ENCODE measurements at places on chromosomes 4 and X.

GRCh38 chr4:3859571-3859970, 93.4 kb downstream of the ADRA2C start:
- no peak overlapping the region for H3K27ac ChIP-seq
- DNase-seq = no peak
- H3K4me1 ChIP-seq = no peaks in the 10 kb centered on the region

DNA sequence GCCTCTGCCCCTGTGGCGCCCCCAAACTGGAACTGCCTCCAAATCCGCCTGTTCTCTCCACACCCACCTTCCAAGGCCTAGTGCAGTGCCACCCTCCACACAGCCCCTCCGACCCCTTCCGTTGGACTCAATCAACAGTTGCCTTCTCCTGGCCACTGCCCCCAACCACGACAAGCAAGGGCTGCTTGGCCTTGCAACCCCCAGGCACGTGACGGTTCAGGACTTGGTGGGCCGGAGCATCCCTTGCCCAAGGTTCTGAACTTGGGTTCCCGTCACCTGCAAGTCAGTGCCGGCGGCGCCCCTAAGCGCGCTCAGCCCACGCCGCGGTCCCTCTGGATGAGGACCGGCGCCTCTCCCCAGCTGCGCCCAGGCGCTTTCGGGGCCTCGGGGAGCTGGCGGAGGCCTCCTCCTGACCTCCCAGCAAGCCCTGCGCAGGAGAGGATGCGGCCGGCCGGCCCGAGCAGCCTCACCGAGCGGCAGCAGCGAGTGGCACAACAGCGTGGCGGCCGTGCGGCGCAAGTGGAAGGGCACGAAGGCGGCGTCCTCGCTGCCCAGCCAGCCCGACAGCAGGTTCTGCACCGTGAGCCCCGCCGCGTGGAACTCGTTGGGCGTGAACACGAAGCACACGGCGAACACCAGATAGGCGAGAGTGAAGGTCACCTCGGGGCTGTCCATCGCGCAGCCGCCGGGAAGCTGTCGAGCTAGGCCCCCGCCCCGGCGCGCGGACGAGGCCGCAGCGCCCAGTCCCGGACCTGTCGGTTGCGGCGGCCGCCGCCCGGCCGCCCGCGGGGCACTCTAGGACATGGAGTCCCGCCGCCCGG, 750 bp downstream of the TMEM129 start:
- peak overlapping the region; percentile 71 for H3K4me3 ChIP-seq
- no peaks in the 10 kb centered on the region for H3K27me3 ChIP-seq
- H3K4me1 ChIP-seq = peaks cover 24% of the 10 kb centered on the region
- peaks cover 4% of the 10 kb centered on the region for H3K36me3 ChIP-seq
- peak overlapping the region; percentile 33 for H3K27ac ChIP-seq

GRCh38 chr4:69044247-69044646, 52.0 kb upstream of the UGT2B7 start:
- no peaks in the 10 kb centered on the region for H3K36me3 ChIP-seq
- no peak overlapping the region for H3K4me3 ChIP-seq
- no peaks in the 10 kb centered on the region for H3K4me1 ChIP-seq
- H3K27me3 ChIP-seq = no peaks in the 10 kb centered on the region

DNA sequence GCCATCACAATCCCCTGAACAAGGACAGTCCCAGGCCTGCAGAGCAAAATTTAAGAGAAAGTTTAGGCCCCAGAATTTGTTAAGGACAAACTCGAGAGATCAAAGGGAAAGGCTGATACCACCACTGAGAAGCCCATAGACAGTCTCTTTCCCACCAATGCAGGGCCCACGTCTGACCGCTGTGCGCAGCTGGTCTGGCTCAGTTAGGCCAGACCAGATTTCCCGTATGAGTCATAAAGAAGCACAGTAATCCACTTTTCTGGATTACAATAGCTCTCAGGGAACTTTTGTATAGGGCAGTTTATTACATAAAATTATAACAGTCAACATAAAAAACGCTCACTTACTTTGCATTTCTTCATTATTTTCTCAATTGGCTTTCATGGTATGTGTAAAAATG, 259.5 kb downstream of the RCHY1 start:
- H3K36me3 ChIP-seq = no peaks in the 10 kb centered on the region
- no peaks in the 10 kb centered on the region for H3K27me3 ChIP-seq
- no peak overlapping the region for H3K4me3 ChIP-seq
- no peak for DNase-seq

- no peak overlapping the region for H3K4me3 ChIP-seq
- peak overlapping the region; percentile 30 for H3K27ac ChIP-seq
- H3K27me3 ChIP-seq = no peaks in the 10 kb centered on the region
Observed at GRCh38 chrX:20217271-20217670, 49.4 kb downstream of the RPS6KA3 start.

- H3K27ac ChIP-seq = peak overlapping the region; percentile 49
- H3K4me3 ChIP-seq = no peak overlapping the region
- no peaks in the 10 kb centered on the region for H3K27me3 ChIP-seq
- H3K4me1 ChIP-seq = no peaks in the 10 kb centered on the region
Observed at GRCh38 chrX:133726211-133726630, 259.2 kb downstream of the GPC3 start.

DNA sequence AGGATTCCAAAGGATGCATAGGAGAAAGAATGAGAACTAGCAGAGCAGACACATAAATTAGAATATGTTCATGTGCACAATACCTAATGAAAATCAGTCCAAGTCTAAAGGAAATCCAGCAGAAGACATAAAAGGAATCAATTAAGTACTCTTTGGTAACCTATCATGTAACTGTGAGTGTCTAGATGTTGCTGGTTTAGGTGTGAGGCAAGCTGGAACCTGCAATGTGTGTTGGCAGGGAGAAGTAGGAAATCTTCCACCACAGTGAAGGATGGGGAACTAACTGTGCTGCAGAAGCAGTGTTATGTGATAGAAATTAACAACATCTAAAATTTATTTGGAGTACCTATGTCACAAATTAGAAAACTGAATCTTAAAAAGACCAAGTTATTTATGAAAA, 330.8 kb upstream of the DKK2 start:
- no peak for DNase-seq
- H3K27me3 ChIP-seq = no peaks in the 10 kb centered on the region
- H3K4me1 ChIP-seq = no peaks in the 10 kb centered on the region
- no peak overlapping the region for H3K4me3 ChIP-seq
- H3K36me3 ChIP-seq = no peaks in the 10 kb centered on the region

DNA sequence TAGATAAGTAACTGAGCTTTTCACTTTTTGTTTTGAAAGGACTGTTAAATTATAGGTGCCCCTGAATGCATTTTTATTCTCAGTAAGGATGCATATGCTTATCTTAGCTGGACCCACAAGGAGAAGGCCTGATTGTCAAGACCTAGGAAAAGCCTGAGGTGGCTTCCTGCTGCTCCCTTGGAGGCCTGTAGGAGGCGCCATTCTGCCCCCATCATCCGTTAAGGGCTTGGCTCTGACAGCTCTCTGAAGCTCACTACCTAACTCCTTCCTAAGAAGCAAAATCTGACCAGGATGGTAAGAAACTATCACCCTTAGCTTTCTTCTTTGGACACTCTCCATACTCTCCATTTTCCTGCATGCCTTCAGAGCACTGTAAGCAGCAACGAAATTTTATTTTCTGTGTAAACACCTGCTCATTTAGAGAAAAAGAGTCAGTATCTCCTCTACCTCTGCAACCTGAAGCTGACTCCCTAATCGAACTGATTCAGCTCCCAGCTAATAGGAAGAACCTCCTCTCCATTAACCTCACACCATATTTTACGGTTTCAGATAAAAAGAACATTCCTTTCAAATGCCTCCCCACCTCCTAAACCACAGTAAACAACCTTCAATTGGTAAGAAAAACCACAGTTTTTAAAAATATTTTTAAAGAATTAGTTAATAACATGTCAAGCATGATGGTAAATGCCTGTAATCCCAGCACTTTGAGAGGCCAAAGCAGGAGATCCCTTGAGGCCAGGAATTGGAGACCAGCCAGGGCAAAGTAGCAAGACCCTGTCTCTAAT, 73.4 kb upstream of the EDNRA start:
- no peaks in the 10 kb centered on the region for H3K36me3 ChIP-seq
- DNase-seq = peak; percentile 59

- no peak overlapping the region for H3K4me3 ChIP-seq
- H3K36me3 ChIP-seq = no peaks in the 10 kb centered on the region
- no peak overlapping the region for H3K27ac ChIP-seq
- DNase-seq = no peak
- H3K4me1 ChIP-seq = no peaks in the 10 kb centered on the region
Observed at GRCh38 chr4:104416725-104417356, 77.9 kb downstream of the CXXC4 start.

GRCh38 chr4:6282314-6282771, 12.7 kb downstream of the WFS1 start:
- DNase-seq = peak; percentile 16
- no peak overlapping the region for H3K4me3 ChIP-seq
- peaks cover 14% of the 10 kb centered on the region for H3K4me1 ChIP-seq
- H3K27ac ChIP-seq = no peak overlapping the region
- no peaks in the 10 kb centered on the region for H3K27me3 ChIP-seq

DNA sequence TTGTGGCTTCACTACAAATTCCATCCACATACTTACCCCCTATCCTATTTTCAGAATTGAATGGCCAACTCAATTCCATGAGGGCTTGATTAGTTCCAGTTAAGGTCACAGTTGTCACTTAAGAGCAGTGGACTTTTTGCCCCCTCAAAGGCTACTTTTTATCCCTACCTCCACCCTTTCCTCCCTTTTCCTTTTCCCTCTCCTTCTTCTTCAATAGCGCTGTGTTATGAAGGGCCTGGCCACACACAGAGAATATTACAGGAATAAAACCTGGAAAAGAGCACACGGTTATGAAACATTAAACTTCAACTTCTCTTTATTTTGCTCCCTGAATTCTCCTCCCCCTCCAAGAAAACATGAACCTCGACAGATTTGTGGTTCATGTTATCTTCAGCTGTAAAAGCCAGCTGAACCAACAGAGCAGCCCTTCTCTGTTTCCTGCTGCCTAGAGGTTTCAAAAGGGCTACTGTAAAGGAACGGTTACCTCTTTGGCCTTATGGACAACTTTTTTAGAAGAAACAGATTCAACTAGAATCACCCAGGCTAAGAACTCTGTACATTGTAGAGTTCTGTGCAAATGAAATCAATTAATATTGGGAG, 87.0 kb upstream of the RPL34 start:
- peak; percentile 6 for DNase-seq
- H3K4me3 ChIP-seq = no peak overlapping the region
- no peak overlapping the region for H3K27ac ChIP-seq
- H3K27me3 ChIP-seq = no peaks in the 10 kb centered on the region
- no peaks in the 10 kb centered on the region for H3K4me1 ChIP-seq

GRCh38 chrX:129594781-129595180, 54.7 kb downstream of the OCRL start:
- no peak overlapping the region for H3K27ac ChIP-seq
- no peak overlapping the region for H3K4me3 ChIP-seq
- DNase-seq = no peak
- H3K36me3 ChIP-seq = peaks cover 1% of the 10 kb centered on the region
- no peaks in the 10 kb centered on the region for H3K27me3 ChIP-seq
- H3K4me1 ChIP-seq = peaks cover 4% of the 10 kb centered on the region

GRCh38 chr4:150382028-150382427, 199.9 kb upstream of the MAB21L2 start:
- DNase-seq = no peak
- no peaks in the 10 kb centered on the region for H3K36me3 ChIP-seq
- H3K27ac ChIP-seq = no peak overlapping the region
- H3K4me1 ChIP-seq = peaks cover 6% of the 10 kb centered on the region

- no peak overlapping the region for H3K4me3 ChIP-seq
- no peaks in the 10 kb centered on the region for H3K4me1 ChIP-seq
- no peak for DNase-seq
- H3K36me3 ChIP-seq = no peaks in the 10 kb centered on the region
Observed at GRCh38 chrX:153647461-153648357, 706 bp downstream of the DUSP9 start.

Data from astrocyte (in vitro differentiated cells and primary cell).